EL (cell line): ENCODE measurements at places on chromosomes 5 and 9.
A peak's percentile ranks its signal among the peaks of the same experiment; 100 is the strongest.

DNA sequence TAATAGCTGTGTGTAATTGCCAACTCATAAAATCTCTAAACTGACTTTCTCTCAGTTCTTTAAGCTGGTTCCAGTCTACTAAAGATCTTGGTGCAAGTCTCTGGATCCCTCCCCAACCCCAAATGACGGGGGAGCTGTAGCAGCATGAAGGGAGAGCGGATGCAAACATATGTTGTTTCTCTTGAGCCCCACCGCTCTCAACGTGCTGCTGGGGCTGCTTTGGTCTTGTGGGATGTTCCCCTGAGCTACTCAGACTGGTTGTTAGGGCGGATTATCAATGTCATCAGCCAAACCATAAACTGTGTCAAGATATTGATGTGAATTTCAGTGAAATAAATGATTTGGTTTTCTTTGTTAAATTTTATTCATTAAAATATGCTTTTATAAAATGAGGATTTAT, 40.9 kb upstream of the APC start:
- no peak for DNase-seq

DNA sequence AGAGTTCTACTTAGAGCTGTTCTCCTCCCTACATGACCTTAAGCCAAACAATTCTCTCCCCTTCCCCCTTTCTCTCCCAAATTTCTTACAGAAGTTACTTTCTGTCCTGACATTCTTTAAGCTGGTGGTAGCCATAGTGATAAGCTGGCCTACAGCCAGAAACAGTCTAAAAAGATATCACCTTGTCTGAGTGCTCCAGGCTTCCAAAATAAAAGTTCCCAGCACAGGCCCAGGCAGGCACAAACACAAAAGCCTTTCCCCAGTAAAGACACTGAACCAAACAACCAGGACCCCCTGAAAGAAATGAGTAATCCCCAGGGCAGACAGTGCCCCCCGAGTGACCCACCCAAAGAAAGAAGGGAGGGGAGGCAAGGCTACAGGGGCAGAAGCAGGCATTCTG, 19.2 kb downstream of the SIL1 start:
- DNase-seq, result no peak

- DNase-seq, result no peak
Observed at GRCh38 chr5:75034137-75034739, 18.1 kb downstream of the GCNT4 start.

DNA sequence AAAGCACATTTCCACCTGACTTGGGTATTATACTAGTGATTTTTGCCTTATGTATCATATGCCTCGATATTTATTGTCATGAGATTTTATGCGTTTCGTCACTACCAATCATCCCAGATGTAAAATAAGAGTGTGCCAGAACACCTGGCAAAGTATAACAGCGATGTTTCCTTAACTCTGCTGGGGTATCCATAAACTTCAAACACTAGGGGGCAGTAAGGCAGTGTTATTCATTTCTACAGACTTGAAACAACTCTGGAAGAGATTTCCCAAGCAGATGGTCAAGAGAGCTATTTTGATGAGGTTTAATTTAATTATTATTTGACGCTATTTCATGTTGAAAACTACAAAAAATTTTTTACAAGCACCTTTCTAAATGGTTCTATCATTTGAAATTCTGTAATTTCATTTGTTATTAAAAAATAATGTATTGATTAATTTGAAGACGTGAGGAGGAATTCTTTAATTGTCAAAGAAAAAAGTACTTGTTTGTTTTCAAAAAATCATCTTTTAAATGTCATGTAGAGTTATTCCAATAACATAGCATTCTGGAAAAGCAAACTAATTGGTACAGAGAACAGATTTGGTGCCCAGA, 388.5 kb upstream of the CTNND2 start:
- no peak for DNase-seq

DNA sequence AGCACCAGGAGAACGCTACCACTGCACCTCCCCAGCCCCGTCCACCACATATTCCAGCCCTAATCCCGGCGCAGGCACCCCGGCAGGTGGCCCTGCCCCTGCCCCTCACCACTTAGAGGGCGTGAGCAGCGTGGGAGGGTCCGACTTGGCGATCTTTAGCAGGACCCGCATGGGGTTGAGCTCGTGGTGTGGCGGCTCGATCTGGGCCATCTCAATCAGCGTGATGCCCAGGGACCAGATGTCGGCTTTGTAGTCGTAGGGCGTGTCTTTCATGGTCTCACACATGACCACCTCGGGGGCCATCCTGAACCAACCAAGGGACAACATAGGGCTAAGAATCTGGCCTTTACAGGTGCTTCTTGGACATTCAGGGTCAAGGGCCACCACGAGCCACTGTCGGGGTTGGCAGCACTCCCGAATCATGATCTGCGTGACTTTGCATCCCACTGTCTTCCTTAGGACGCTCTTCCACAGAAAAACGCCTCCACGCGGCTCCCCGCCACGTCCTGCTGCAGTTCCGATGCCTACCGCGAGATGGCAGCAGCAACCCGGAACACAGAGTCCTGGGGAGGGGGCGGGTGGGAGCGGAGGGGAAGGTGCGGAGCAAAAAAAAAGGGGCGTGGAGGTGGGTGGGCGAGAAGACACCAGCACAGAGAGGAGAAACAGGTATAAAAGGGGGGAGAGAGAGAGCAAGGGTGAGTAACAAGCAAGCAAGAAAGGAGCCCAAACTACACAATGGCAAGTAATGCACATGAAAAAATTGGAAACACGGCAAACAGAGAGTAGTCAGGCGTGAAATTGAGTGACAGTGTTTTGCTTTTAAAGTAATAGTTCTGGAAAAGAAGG, 81.3 kb downstream of the STK10 start:
- peak; percentile 43 for DNase-seq

DNA sequence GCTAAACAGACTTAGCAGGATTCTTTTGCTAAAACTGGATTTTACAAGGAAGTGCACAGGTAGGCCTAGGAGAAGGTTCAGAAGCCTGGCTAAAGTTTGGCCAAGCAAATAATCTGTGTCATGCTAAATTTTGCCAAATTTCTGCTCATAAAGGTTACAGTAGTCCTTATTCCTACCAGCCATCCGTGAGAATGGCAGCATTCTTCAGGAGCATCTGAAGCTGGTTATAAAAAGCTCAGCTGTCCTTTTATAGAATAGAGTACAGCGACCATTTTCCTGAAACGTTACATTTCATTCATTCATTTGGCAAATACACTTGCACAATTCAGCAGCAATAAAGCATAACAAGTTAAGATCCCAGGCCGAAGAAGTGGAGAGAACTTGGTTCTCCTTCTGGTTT, 6.9 kb downstream of the GSN start:
- no peak for DNase-seq

GRCh38 chr9:122004589-122004988, 88.5 kb downstream of the TTLL11 start:
- no peak for DNase-seq

DNA sequence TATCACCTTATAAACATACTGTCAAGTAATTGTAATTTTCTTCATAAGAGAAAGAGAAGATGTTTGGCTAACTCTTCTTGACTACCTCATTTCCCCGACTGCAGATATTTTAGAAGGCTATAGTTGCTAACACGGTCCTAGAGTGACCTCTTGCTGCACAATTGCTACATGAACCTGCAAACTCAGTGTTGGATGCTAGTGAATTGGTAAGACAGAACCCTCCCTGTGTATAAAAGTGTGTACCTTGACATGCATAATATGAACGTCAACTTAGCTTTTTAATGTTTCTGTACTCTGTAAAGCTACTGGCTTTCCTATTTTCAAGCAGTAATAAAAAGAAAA, 46.7 kb upstream of the CER1 start:
- DNase-seq, result peak; percentile 6

GRCh38 chr5:138664276-138664943, 88.8 kb upstream of the CTNNA1 start:
- DNase-seq, result peak; percentile 70

- DNase-seq, result no peak
Observed at GRCh38 chr9:108815156-108815555, 40.6 kb downstream of the ACTL7B start.

DNA sequence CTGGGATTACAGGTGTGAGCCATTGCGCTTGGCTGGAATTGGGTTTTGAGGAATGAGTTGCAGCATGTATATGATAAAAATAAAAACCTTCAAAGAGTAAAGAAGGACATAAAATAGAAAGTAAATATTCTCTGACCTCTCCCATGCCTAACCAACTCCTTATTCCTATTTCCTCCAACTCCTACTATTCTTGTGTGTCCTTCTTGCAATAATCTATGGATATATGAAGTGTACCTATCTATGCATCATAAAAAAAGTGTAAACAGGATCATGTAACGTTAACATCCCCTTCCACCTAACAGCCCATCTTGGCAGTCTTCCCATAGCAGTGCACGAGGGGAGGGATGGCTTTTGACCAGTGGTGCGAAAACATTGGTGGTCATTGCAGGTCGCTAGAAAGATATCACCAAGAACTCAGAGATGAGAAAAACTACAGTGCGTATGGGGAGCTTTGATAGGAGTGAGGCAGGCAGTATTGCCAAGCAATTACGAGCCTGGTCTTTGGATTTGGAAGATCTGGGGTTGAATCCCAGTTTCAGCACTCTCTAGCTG, 69.9 kb downstream of the PPARGC1B start:
- DNase-seq, result no peak

DNA sequence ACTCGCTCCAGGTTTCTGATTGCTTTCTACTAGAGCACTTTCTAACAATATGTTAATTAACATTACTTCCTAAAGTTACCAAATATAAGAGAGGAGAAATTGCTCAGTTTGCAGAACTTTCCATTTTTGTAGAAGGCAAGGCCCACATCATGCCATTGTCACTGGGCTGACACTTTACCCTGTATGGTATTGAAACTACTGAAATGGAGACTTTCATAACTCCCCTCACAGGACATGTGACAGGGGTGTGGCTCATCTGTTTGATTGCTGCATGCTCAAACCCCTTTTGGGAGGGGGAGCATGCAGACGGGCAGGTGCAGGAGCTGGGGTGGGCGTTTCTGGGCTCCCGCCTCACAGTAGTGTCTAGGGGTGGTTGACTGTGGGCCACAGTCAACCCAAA, 206.3 kb upstream of the GHR start:
- DNase-seq, result no peak

- no peak for DNase-seq
Observed at GRCh38 chr5:100493996-100494395, 41.2 kb upstream of the FAM174A start.

DNA sequence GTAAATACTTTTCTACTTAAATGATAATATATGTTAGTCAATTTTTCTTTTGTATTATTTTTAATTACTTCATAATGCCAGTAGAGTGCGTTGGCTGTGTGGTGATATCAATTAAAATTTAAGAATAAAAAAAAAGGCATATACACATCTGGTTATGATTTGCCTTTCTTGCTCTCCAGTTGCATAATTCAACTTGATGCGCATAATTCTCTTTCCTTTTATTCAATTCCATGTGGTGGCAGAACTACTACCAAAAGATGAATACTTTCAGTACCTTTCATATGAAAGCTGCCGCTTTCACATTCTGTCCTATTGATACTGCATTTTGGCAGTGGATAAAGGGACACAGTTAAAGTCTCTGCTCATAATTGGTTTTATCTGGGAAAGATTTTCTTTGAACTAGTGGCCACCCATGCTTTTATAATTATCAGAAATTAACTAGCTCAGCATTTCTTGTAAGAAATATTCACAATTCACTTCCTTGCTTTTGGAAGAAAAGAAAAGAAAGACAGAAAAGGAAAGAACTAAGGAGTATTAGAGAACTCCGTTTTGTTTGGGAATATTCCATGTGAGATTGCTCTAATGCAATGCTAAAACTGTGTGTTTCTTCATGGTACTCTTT, 12.3 kb upstream of the ADGRV1 start:
- DNase-seq, result no peak

DNA sequence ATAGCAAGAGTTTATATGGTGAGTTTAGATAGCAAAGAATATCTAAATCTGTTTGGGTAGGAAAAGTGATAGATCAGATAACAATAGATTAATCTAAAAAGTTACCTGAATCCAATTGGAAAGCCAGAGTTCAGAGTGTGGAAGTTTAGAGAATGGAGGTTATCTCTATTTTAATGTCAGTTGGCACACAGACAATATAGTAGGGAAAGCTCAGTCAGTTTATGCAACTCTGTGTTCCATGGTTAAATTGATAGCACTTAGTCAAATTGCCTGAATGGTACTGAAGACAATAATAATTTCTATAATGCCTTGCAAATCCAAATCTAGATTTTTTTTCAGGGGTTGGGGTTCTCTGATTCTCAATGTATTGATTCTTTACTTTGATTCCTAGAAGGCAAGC, 77.0 kb downstream of the ARHGEF28 start:
- no peak for DNase-seq

GRCh38 chr9:135592625-135593024, 31.1 kb downstream of the PAEP start:
- no peak for DNase-seq

GRCh38 chr5:14588758-14589543, 7.4 kb downstream of the OTULINL start:
- no peak for DNase-seq

GRCh38 chr9:108786901-108787689, 68.7 kb downstream of the ACTL7B start:
- peak; percentile 71 for DNase-seq

GRCh38 chr5:9621379-9621903, 8.7 kb downstream of the TAS2R1 start:
- DNase-seq, result peak; percentile 86

GRCh38 chr5:10599113-10599512, 35.2 kb downstream of the ANKRD33B start:
- no peak for DNase-seq

- DNase-seq, result peak; percentile 44
Observed at GRCh38 chr9:34279411-34279810, 49.7 kb downstream of the KIF24 start.

DNA sequence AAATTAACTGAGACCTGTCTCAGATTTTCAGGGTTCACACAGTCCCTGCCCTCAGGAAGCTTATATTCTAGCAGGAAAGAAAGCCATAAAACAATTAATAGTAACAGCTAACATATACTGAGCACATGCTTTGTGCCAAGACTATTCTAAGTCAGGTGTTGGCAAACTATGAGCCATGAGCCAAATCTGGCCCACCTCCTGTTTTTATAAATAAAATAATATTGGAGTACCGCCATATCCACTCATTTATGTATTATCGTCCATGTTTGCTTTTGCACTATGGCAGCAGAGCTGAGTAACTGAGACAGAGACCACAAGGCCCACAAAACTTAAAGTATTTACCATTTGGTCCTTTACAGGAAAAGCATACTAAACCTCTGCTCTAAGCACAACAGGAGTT, 83.3 kb upstream of the TRIO start:
- no peak for DNase-seq

- DNase-seq, result no peak
Observed at GRCh38 chr5:33933723-33934169, 2.4 kb upstream of the RXFP3 start.
